NCI-H1930 (cell line): ENCODE measurements at places on chromosomes 7 and 10.

DNA sequence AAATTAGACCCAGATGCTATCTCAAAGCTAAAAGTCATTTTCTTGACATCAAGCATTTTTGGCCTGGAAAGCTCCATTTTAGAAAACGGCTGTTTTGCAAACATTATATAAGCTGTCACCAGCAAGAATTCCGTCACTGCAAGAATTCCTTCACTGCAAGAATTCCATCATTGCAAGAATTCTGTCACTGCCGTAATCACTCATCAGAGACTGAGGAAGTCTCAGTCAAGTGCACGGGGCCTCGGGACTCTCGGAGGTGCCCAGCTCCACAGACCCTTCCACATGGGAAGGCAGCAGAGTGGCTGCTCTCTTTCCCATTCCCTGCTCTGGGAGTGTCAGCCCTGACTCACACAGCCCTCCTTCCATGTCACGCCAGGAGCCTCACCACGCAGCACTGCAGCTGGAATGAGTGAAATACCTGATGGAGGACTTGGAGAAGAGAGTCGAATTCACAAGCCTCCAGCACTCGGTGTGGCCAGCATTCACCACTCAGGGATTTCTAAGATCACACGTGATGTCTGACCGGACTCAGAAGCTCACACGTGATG lies 168.3 kb downstream of the PTPRN2 start:
- no peak for DNase-seq

DNA sequence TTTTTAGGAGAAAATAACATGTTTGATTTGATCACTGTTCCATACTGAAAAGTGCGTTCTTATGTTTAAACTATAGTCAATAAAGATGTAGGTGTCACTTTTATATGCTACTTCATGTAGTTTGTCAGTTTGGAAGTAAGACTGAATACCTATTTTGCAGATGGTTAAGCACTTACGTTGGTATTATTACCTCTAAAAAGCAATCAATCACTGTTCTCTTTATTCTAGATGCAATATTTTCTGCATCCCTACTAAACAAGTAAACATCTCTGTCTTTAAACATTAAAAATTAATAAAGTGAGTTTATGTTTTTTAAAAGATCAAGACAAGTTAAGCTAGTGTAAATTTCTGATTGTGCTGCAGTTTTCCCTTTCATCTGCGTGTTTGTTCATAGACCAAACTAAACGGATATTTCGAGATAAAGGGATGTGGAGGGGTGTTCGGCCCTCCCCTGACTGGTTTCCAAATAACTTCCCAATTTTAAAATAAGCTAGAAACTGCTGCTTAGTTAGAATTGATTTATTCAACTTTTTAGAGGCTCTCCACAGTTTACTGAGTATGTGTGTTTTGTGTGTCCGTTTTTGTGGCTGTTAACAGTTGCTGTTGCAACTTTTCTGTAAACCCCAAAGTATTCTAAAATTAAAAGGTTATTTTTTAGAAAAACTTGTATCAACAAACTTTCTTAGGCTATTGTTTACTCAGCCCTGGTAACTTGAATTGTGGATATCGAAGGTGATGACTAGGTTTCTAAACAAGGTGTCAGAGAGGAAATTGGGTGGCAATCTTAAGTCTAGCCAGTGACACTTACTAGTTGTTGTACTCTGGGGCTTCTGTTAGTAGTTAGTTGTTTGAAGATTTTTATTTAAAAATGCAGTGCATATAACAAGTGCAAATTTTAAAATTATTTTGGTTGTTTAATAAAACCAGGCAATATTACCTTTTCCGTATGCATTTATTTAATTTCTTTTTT lies 974 bp downstream of the KIF11 start:
- DNase-seq, result no peak

GRCh38 chr7:117597755-117598154 lies 117.9 kb downstream of the CFTR start:
- no peak for DNase-seq

- DNase-seq, result no peak
Measured at GRCh38 chr7:17725821-17726220, 214.5 kb downstream of the SNX13 start.
